ENCODE measurements at places on chromosomes 7 and 10. TPM values are rescaled to one million over a fixed set of nuclear protein-coding genes. Genes with fewer than 3 reads are reported as not detected.

- no peak for DNase-seq
Measured at GRCh38 chr10:13206546-13207443, 27.4 kb downstream of the UCMA start.

Gene AMZ1
- 0.16 TPM for polyA plus RNA-seq

Gene TMEM130
- 6.7 TPM for polyA plus RNA-seq

Gene CFAP46
- 10.0 TPM for polyA plus RNA-seq

Gene C10orf53
- not detected for polyA plus RNA-seq

Gene ADRA2A
- 3.6 TPM for polyA plus RNA-seq

DNA sequence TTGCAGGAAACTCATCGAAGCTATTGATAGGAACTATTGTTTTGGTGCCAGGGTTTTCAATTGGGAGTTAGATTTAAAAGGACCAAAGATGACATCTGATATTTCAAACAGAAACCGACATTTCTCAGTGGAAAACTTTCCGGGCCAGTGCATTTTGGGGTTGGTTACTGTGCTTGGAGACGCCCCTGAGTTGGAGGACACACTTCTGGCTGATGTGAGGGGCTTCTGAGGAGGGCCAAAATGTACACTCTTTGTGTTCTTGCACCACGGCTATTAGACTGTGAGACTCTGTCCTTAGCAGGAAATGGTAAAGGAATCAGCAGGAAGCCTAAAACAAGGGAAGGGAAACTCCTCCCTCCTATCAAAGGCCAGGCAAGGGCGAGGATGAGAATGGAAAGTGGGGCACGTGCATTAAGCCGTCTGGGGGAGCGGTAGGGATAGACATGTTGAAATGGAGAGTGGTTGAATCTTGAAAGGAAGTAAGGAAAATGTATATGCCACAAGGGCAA is 1.8 kb upstream of the SRGN start:
- DNase-seq, result no peak

GRCh38 chr10:132542086-132542775 is 4.6 kb downstream of the INPP5A start:
- DNase-seq, result no peak

Gene CRTAC1
- 40.9 TPM for polyA plus RNA-seq

Gene LSM5
- 88.6 TPM for polyA plus RNA-seq

Gene TWIST1
- 8.5 TPM for polyA plus RNA-seq

All from left renal pelvis (tissue), 4 donors.